Large intestine (tissue), 12 donors: ENCODE measurements at places on chromosomes 1 and 21. TPM values are rescaled to one million over a fixed set of nuclear protein-coding genes. Genes with fewer than 3 reads are reported as not detected.

GRCh38 chr1:177948336-177948972 is 21.4 kb downstream of the SEC16B start:
- DNase-seq, result peak; percentile 41

GRCh38 chr1:212503714-212504113 is 71.0 kb downstream of the NENF start:
- DNase-seq, result no peak

DNA sequence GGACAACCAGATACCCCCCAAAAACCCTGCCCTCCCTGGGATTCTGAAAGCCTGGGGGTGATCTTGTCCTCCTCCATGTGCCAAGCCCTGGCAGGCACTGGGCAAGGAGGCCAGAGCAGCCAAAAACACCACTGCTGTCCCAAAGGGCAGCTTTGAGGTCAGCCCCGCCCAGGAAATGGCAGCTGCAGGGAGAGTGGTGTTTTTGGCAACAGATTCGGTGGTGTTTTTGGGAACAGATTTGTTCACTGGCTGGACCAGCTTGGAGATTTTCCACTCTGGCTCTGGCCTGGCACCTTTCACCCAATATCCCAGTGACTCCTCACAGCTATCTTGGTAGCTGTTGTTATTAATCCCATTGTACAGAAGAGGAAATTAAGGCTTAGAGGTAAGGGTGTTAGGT is 34.7 kb downstream of the LRP8 start:
- no peak for DNase-seq

DNA sequence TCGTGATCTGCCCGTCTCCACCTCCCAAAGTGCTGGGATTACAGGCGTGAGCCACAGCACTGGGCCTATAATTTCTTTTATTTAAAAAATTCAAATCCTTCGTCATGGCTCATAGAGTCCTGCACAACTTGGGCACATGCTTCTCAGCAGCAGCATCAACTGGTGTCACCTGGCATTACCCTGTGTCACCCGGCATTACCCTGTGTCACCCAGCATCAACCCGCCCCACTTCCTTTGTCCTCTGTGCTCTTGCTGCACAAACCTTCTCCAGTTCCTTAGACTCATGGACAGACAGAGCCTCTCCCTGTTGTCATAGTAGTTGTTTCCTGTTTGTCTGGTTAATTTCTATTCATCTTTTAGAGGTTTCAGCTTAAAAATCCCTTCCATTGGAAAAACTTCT is 121.2 kb upstream of the SERBP1 start:
- no peak for DNase-seq

DNA sequence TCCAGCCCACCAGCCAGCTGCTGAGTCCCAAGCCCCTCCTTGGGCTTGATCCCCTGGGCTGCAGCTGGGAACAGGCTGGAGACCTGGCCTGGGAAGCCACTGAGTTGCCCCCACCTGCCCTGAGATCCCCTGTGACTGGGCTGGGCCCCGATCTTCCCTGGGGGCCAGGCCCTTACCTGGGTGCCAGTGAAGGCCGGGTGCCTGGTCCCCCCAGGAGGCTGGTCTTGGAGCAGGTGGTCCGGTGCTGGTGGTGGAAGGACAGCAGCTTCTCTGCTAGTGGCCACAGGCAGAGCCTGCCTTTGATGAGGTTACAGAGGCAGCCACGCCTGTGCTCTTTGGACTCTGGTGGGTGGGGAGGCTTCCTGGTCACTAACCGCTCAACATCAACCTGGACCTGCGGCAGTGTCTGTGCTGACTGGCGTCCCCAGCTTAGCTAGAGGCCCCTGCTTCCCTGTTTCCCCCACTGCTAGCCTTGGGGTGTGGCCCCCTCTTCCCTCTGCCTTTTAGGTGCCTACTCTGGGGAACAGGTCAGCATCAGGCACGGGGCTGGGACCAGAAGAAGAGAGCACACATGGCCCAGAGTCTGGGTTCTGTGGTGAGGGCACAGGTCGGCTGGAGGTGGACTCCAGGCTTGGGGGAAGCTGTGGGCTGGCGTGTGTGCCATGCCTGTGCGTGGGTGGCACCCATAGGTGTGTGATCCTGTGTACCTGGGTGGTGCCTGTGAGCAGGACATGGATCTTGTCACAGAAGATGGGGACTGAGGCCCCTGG is at the start of gene EPS8L3:
Gene EPS8L3, minus strand, starts transcription at position 278 of the 770 bp plus-strand sequence. CDS start 2,174 bp downstream, outside the sequence.
- peak; percentile 97 for DNase-seq

DNA sequence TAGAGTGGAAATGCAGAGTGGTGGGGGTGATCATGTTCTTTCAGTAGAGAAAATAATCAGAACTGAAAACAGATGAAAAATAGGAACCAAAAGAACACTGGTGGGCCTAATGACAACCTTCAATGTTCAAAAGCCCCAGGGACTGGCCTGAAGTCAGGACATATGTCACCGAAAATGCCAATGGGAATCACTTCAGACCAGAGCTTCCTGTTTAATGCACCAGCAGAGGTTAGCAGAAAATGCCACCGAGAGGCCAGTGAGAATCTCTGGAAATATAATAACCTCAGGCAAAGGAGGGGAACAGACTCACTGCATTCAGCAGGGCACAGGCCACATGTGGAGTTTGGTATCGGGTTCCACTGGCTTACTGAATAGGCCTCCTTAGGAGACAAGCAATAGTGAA is 15.9 kb upstream of the CD58 start:
- no peak for DNase-seq

GRCh38 chr21:36615274-36615964 is 83.5 kb upstream of the SIM2 start:
- no peak for DNase-seq

DNA sequence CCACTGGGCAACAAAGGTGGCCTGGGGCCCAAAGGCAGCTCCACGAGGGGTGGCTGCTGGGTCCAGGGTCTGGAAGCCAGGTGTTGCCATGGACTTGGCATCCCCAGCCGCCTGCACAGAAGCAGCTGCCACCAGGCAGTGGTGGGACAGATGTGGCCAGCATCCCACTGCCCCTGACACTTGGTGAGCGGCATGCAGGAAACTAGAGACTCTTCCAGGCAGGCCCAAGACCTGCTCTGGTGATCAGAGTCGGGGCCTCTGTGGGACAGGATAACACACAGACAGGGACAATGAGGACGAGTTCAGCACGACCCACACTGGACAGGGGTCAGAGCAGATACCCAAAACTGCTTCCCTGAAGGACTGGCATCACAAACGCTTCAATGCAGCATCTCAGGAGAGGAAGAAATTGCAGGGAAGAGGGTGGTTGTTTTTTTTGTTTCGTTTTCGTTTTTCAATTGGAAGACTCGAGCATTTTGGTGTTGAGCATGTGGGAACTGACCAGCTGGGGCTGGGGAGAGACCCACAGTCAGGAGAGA is 34.1 kb upstream of the RNF187 start:
- no peak for DNase-seq

GRCh38 chr1:159172614-159173291 is 1.3 kb downstream of the CADM3 start:
- DNase-seq, result no peak

GRCh38 chr1:153312570-153313186 is at the start of gene PGLYRP3:
TSS of gene PGLYRP3 (minus strand) at chr1:153312952. CDS start at chr1:153310665, 2,287 bp downstream.
- peak; percentile 11 for DNase-seq

- no peak for DNase-seq
Observed at GRCh38 chr1:111249960-111250359, 22.4 kb downstream of the CHI3L2 start.

DNA sequence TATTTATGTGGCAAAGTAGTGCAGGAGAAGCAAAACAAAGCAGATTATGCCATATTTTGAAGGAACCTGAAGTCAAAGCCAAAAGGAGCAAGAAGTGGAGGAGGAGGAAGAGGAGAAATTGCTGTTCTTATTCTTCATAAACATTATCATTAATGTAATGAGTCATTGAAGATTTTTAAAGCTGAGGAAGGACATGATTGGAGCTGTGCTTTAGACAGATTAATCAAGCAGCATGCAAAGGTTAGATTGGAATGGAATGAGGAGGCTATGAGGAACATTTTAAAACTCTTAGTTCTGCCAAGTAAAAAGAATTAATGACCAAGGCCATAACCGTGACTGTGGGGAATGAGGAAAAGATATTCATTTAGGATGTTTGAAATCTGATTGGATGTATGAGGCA is 33.0 kb upstream of the HSD17B7 start:
- no peak for DNase-seq

DNA sequence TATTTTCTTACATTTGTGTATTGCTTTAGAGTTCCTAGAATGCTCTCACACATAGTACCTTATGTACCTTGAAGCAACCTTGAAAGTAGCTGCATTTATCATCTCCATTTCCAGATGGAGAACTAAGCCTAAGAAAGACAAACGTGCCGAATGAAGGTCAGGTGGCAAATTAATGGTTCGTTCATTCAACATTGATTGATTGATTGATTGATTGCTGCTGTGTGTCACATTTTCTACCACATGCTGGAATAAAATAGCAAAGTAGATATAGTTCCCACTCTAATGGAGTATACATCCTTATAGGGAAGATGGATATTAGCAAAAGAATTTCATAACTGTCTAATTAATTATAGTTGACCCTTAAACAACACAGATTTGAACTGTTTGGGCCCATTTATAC is 172.2 kb downstream of the SDCCAG8 start:
- DNase-seq, result no peak

DNA sequence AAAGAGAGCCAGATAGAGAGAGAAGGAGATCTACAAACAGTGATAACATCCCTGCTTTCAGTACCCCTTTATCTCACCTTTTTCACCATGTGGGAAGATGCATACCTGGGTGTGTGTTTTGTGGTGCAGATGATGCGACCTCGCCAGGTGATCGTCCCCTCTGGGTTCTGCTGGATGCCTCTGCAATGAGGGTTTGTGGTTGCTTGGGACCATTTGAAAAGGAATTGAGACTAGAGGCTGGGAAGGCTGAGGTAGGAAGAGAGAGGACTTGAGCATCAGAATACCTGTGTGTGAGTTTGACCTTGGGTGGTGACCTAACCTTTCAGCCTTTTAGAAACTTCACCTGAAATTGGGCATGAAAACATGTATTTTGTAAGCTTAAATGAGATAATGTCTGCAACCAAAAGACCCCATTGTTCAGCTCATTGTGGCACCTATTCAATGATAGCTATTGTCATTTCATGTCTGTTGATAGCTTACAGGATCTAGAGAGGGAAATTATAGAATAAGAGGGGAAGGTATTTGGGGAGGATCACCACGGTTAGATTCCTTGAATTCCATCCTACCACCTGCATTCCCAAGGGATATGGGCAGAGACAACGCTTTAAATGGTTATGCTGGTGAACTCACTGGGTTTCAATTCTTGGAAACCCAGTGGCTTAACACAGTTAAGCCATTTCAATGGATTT is 125.7 kb downstream of the IGSF21 start:
- DNase-seq, result no peak

DNA sequence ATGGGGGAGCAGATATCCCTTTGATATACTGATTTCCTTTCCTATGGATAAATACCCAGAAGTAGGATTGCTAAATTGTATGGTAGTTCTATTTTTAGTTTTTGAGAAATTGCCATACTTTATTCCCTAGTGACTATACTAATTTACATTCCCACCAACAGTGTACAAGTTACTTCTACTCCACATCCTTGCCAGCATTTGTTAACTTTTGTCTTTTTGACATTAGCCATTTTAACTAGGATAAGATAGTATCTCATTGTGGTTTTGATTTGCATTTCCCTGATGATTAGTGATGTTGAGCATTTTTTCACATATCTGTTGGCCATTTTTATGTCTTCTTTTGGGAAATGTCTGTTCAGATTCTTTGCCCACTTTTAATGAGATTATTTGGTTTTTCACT is 620.6 kb upstream of the CAMK1G start:
- no peak for DNase-seq

GRCh38 chr1:197464044-197464443 is 196.0 kb downstream of the CRB1 start:
- DNase-seq, result peak; percentile 28

DNA sequence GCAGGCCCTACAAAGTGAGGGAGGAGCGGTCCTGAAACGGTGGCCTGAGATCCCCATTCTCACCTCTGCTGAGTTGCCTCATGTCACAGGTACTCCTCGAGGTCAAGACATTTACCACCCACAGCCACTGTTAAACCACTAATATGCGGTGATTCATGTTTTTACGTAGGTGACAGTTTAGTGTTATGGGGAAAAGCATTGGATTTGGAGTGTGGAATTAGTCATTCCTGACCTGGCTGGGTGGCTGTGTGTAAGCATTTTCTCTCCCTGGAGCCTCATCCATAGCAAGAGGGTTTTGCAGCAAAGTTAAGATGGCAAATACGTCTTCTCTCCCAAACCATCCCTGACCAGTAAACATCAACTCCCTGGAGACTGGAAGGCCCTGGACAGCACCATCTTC is 57.8 kb upstream of the KCNJ6 start:
- no peak for DNase-seq

- DNase-seq, result no peak
Observed at GRCh38 chr1:97759078-97759477, 161.8 kb downstream of the DPYD start.

- DNase-seq, result no peak
Observed at GRCh38 chr1:226722240-226722900, 16.7 kb downstream of the ITPKB start.

- DNase-seq, result no peak
Observed at GRCh38 chr1:119326251-119326650, 42.3 kb upstream of the HAO2 start.

DNA sequence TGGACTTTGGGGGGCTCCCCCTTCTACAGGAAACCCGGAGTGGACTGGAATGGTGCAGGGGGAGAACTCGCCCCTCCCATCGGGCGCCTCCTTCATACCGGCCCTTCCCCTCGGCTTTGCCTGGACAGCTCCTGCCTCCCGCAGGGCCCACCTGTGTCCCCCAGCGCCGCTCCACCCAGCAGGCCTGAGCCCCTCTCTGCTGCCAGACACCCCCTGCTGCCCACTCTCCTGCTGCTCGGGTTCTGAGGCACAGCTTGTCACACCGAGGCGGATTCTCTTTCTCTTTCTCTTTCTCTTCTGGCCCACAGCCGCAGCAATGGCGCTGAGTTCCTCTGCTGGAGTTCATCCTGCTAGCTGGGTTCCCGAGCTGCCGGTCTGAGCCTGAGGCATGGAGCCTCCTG is at the start of gene TNFRSF14:
Gene TNFRSF14, plus strand, starts transcription at position 95 of the 401 bp plus-strand sequence. Its CDS starts 294 bp downstream, at position 389.
- peak; percentile 80 for DNase-seq

GRCh38 chr1:89361681-89362080 is 2.2 kb upstream of the GBP6 start:
- DNase-seq, result no peak

DNA sequence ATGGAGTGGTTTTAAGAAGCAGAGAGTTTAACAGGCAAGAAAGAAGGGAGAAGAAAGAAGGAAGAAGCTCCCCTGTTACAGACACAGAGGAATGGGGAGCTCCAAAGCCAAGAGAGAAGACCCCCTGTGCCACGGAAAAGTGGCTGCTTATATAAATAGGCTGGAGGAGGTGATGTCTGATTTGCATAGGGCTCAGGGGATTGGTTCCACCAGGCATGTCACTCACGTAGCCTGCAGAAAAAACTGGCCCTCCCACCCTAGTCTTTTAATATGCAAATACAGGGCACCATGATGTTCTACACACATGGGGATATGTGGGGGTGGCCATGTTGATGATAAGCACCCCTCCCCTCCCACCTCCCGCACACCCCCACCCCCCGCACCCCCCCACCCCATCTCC is 99.6 kb downstream of the ETS2 start:
- no peak for DNase-seq

GRCh38 chr1:116259663-116260062 is 113.4 kb upstream of the ATP1A1 start:
- DNase-seq, result no peak

Gene PLD5
- polyA plus RNA-seq, result 0.36 TPM

Gene PDC
- polyA plus RNA-seq, result 0.25 TPM

Gene FAM177B
- 5.5 TPM for polyA plus RNA-seq

Gene SMCP
- polyA plus RNA-seq, result not detected
